Activated T-cell treated with anti-CD3 and anti-CD28 coated beads, Interleukin-2, amount 50 U/mL, for 24 hours (primary cell): ENCODE measurements at places on chromosomes 7 and 10.

- no peak overlapping the region for H3K27ac ChIP-seq
- no peak for DNase-seq
- H3K4me1 ChIP-seq = peaks cover 17% of the 10 kb centered on the region
- H3K4me3 ChIP-seq = no peak overlapping the region
- no peaks in the 10 kb centered on the region for H3K36me3 ChIP-seq
These were observed 13.1 kb upstream of the SP8 start for GRCh38 chr7:20799566-20800366.

- H3K4me1 ChIP-seq = peaks cover 35% of the 10 kb centered on the region
- no peaks in the 10 kb centered on the region for H3K36me3 ChIP-seq
- H3K27me3 ChIP-seq = no peaks in the 10 kb centered on the region
- no peak overlapping the region for H3K4me3 ChIP-seq
- DNase-seq = no peak
- H3K27ac ChIP-seq = no peak overlapping the region
These were observed 36.1 kb upstream of the MDFIC start for GRCh38 chr7:114885836-114886235.

- H3K4me1 ChIP-seq = peaks cover 9% of the 10 kb centered on the region
- no peak overlapping the region for H3K27ac ChIP-seq
- no peak for DNase-seq
These were observed 55.3 kb downstream of the TFAM start for GRCh38 chr10:58440484-58440883.

- no peak overlapping the region for H3K4me3 ChIP-seq
- no peaks in the 10 kb centered on the region for H3K4me1 ChIP-seq
- DNase-seq = no peak
- no peaks in the 10 kb centered on the region for H3K27me3 ChIP-seq
These were observed 231.2 kb upstream of the SEMA3A start for GRCh38 chr7:84425702-84426259.

DNA sequence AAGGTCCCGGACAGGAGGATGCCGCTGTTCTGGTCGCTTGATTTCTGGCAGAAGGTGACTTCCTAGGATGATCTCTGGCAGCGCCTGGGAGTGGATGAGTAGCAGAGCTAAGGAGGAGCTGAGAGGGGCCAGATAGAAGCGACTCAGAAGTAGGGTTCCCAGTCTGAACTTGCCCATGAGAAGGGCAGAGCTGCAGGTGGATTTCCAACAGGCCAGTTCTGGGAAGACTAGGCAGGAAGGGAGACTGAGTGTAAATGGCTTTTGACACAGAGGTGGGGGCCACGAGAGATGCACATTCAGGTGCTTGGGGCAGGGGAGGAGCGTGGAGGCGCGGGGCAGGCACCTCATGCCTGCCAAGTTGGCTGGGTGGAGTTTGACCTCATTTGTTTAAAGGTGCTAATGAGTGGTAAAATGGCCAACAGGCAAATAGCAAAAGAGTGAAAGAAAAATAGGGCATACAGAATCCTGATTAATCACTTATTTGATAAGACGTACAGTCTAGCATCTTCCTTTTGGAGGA is 58.8 kb downstream of the SHH start:
- H3K27me3 ChIP-seq = no peaks in the 10 kb centered on the region
- H3K36me3 ChIP-seq = peaks cover 69% of the 10 kb centered on the region
- H3K4me3 ChIP-seq = no peak overlapping the region
- H3K4me1 ChIP-seq = peaks cover 93% of the 10 kb centered on the region
- H3K27ac ChIP-seq = peak overlapping the region; percentile 66
- DNase-seq = no peak

DNA sequence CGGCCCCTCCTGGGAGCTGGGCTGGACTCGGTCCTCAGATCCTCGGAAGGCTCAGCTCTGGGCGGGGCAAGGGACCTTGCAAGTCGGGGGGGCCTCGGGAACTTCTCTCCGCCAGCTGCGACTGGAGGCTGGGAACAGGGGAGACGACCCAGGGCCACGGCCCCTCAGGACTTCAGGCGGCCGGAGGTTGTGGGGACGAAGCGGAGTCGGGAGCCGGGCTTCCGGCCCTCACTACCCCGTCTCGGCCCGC is 2.6 kb downstream of the ADIRF start:
- H3K4me1 ChIP-seq = peaks cover 38% of the 10 kb centered on the region
- H3K36me3 ChIP-seq = no peaks in the 10 kb centered on the region
- peak overlapping the region; percentile 80 for H3K27ac ChIP-seq
- peak overlapping the region; percentile 72 for H3K4me3 ChIP-seq
- no peak for DNase-seq

DNA sequence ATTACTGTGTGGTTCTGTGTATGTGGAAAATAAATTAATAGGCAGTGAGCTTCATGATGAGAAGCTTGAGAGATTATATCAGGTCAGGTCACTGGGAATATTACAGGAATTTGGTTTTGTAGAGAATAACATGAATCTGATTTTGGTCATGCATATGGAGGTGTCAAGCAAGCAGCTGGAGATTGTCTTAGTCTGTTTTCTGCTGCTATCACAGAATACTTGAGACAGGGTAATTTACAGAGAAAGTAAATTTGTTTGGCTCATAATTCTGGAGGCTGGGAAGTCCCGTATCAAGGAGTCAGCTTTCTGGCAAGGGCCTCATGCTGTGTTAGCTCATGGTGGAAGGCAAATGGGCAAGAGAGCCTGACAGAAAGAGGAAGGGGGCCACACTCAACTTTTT is 120.7 kb upstream of the FAM3C start:
- no peak overlapping the region for H3K27ac ChIP-seq
- peaks cover 4% of the 10 kb centered on the region for H3K27me3 ChIP-seq

DNA sequence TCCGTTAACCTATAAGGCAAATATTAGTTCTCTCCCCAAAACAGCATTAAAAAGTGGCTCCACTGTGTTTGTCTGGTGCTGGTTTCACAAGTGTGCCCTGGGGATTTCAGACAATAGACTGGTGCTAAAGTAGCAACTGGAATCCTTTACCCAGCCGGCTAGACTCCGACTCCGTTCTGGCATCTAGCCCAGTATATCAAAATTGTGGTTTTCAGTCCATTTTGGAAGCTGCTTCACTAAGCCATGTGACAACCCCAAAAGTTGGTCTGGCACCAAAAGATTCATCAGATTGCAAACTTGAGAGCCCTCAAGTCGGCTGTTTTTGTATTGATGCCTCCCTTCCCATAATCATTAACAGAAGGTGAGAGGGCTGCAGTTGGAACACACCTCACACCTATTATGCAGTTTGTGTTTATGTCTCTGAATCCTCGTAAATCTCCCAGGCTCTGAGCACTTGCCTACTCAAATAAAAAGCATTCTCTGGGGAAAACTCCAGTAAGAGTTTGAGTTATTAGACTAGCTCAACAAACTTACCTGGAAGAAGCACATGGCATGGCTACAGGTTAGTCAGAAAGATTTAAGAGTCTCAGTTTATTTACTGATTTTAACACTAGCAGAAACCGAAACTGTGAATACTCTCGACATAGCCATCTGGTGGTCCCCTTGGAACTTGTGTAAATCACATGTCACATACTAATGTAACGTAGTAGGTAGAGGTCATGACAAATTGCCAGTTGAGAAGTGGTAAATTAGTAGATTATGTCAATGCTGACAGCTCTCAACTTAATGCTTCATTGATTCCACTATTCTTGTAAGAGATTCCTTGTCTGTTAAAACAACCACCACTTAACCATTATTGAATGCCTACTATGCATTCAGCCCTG is 14.8 kb upstream of the WNT16 start:
- peaks cover 23% of the 10 kb centered on the region for H3K27me3 ChIP-seq
- no peak overlapping the region for H3K27ac ChIP-seq
- H3K4me3 ChIP-seq = no peak overlapping the region
- DNase-seq = no peak
- H3K36me3 ChIP-seq = no peaks in the 10 kb centered on the region

DNA sequence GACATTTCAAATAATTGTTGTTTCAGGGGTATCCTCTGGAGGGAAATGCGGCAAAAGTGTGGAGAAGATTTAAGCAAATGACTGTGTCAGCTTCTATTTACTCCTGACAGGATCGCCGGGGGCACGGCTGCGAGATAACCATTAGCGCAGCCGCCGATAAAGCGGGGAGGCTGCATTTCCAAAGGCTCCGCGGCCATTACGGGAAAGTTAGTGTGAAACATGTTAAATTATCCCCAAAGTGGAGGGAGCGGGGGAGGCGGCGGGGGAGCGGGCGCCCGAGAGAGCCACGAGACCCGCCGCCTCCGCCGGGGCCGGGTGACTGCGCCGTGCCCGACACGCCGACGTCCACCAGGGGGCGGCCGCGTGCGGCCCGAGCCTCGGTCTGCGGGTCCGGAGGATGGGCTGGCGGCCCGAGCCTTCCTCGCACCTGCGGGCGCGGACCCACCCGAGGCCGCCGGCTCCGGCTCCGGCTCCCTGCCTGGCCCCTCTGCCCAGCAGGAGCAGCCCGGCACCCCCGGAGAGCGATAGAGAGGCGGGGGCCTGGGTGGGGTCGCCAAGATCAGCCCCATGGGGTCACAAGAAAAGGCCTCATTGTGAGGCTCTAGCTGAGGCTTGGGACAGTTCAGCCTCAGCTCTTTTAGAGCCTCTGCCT is 74.4 kb upstream of the PAX2 start:
- peaks cover 86% of the 10 kb centered on the region for H3K27me3 ChIP-seq
- no peak overlapping the region for H3K27ac ChIP-seq
- DNase-seq = peak; percentile 81
- H3K4me1 ChIP-seq = peaks cover 5% of the 10 kb centered on the region
- H3K4me3 ChIP-seq = no peak overlapping the region

DNA sequence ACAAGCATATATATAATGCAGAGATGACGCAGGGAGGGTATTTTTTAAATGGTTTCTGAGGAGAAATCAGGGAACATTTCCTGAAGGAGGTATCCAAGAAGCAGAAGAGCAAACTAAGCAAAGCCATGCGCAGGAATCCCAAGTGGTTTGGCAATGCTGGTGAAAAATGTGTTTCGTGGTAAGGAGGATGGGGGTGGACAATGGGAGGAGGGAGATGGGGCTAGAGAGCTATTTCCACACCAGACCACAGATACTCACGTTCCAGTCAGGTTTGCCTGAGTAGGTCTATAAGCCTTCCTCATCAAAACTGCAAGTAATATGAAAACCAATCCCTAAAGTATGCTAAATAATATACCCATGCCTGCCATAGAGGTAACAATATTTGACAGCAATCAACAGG is 223.7 kb upstream of the MKLN1 start:
- no peaks in the 10 kb centered on the region for H3K27me3 ChIP-seq
- DNase-seq = no peak
- H3K4me3 ChIP-seq = peak overlapping the region; percentile 84
- peaks cover 68% of the 10 kb centered on the region for H3K4me1 ChIP-seq

DNA sequence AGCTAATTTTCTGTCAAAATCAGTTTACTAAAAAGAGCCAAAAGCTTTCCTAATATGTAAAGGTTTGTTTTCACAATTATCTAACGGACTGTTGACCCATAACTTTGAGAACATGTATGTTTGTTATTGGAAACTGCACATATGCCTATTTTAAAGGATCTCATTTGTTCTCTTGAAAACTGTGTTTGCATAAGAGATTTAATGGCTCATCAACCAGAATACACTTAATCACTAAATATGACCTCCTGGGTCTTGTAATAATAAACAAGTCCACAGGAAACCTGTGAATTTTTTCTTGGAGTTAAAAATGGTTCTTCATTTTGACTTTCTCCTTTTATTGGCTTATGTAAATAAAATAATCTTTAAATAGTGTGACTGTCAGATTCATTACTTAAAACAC is 48.3 kb upstream of the STEAP1B start:
- peaks cover 86% of the 10 kb centered on the region for H3K27me3 ChIP-seq
- H3K4me1 ChIP-seq = peaks cover 10% of the 10 kb centered on the region
- no peaks in the 10 kb centered on the region for H3K36me3 ChIP-seq

DNA sequence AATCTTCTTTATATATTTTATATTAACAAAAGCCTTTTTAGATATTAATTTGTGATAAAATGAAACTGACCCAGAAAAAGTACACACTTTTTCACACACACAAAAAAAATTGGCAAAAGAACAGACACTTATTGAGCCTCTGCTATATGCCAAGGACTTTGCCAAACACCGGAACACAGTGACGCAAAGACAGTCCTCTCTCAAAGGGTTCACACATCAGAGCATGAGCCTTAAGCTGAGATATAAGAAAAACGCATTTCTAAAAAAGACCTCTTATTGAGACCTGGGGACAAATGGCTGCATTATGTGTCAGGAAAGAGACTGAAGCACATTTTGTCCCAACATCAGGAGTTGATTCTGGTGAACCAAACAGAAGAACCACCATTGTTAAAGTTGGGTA is 24.0 kb upstream of the ABCB4 start:
- H3K27ac ChIP-seq = no peak overlapping the region
- H3K4me1 ChIP-seq = no peaks in the 10 kb centered on the region
- H3K27me3 ChIP-seq = no peaks in the 10 kb centered on the region
- H3K36me3 ChIP-seq = peaks cover 6% of the 10 kb centered on the region
- no peak overlapping the region for H3K4me3 ChIP-seq

GRCh38 chr10:111996103-111996502 is 187.5 kb downstream of the GPAM start:
- no peak for DNase-seq
- no peaks in the 10 kb centered on the region for H3K4me1 ChIP-seq
- peaks cover 12% of the 10 kb centered on the region for H3K27me3 ChIP-seq
- H3K36me3 ChIP-seq = no peaks in the 10 kb centered on the region

DNA sequence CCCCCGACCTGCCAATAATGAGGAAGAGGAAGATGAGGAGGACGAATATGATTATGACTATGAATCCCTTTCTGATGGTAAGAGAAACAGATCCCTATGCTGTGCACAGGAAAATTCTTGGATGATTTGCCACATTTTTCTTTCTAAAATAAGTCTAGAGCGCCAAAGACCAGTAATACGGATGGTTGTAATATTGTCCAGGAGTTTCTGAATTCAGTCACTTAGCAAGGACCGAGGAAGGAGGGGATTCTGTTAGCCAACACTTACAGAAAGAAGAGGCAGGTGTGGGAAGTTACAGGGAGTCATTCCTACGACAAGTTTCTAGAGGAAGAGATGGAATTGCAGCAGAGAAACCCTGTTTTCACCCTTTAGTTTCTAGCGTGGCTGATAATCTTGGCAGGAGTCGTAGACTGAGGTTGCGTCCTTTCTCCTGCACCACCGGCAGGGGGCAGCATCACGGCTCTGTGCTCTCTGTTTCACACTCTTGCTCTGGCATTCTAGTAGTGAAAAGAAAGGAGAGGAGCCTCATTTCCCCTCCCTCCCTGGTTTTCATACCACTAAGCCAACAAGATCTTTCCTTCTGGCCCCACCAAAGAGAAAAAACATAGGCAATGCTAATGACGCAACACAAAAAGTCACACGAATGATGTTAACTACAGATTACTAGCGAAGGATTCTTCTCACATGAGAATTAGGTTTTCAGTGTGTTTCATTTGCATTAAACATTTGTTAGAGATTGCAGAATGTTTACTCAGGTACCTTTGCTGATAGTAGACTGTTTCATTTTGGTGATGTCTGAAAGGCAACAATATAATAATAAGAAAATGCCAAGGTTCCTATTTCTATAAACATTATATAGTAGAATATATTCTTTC is 82.7 kb downstream of the NOC3L start:
- H3K27me3 ChIP-seq = peaks cover 25% of the 10 kb centered on the region
- no peak overlapping the region for H3K27ac ChIP-seq
- no peaks in the 10 kb centered on the region for H3K36me3 ChIP-seq
- peaks cover 4% of the 10 kb centered on the region for H3K4me1 ChIP-seq
- no peak overlapping the region for H3K4me3 ChIP-seq
- DNase-seq = peak; percentile 72
